GM23248 (cell line): ENCODE measurements at places on chromosomes 11 and 22. TPM values are rescaled to one million over a fixed set of nuclear protein-coding genes. Genes with fewer than 3 reads are reported as not detected.

DNA sequence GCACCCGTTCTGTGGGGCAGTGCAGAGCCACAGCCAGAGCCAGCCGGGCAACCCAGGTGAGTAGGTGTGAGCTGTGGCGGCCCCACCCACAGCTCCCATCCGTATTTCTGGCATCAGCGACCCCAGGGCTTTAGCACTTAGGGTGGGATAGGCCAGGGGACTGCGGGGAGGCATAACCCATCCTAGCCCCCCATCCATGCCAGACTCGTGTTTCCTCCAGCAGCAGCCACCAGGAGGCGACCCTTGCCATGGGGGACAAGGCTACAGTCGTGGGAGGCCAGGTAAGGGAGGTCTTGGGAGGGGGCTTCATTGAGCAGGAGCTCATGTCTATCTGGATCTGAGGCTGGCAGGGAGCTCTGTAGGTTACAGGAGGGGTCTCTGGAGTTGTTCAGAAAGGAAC, 873 bp downstream of the OTOG start:
- DNase-seq, result no peak
- no peak overlapping the region for H3K4me3 ChIP-seq
- H3K27me3 ChIP-seq, result peaks cover 16% of the 10 kb centered on the region; the same call in 1 of the 2 replicates
- H3K36me3 ChIP-seq, result no peaks in the 10 kb centered on the region

DNA sequence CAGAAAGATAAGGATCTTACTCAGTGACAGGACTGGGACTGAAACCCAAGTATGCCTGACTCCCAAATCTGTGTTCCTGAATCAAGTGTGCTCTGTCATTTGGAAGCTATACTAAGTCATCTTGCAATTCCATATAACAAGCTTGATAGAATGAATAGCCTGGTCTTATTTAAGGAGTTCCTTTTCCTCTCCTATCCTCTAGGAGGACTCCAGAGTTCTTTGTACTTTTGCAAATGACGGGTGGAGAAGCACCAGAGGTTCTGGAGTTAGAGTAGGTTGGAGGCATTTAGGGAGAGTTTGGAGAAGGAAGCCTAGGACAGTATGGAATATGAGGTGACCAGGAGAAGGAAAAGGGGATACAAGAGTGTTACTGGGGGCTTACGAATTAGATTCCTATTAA, 92.9 kb upstream of the RCN1 start:
- H3K4me3 ChIP-seq, result no peak overlapping the region
- peaks cover 32% of the 10 kb centered on the region for H3K27me3 ChIP-seq
- H3K36me3 ChIP-seq, result no peaks in the 10 kb centered on the region

DNA sequence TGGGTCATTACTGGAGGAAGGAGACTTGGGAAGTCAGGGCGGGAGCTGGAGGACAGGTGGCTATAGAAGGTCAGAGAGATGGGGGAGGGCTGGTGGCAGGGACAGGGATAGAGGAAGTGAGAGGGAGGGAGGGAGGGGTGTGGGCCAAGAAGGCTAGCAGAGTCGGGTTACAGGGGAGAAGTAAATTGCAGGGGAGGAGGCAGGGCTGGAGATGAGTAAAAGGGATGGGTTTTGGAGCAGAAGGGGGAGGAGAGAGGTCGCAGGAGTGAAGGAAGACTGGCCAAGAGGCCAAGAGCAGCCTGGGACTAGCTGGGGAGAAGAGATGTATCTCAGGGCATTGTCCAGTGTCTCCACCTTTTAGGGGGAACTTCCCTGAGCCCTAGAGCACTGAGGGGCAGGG, 33.0 kb downstream of the LRRC10B start:
- H3K4me1 ChIP-seq, result peaks cover 15% of the 10 kb centered on the region
- no peak overlapping the region for H3K4me3 ChIP-seq
- H3K36me3 ChIP-seq, result no peaks in the 10 kb centered on the region
- DNase-seq, result peak; percentile 74
- no peak overlapping the region for H3K27ac ChIP-seq

DNA sequence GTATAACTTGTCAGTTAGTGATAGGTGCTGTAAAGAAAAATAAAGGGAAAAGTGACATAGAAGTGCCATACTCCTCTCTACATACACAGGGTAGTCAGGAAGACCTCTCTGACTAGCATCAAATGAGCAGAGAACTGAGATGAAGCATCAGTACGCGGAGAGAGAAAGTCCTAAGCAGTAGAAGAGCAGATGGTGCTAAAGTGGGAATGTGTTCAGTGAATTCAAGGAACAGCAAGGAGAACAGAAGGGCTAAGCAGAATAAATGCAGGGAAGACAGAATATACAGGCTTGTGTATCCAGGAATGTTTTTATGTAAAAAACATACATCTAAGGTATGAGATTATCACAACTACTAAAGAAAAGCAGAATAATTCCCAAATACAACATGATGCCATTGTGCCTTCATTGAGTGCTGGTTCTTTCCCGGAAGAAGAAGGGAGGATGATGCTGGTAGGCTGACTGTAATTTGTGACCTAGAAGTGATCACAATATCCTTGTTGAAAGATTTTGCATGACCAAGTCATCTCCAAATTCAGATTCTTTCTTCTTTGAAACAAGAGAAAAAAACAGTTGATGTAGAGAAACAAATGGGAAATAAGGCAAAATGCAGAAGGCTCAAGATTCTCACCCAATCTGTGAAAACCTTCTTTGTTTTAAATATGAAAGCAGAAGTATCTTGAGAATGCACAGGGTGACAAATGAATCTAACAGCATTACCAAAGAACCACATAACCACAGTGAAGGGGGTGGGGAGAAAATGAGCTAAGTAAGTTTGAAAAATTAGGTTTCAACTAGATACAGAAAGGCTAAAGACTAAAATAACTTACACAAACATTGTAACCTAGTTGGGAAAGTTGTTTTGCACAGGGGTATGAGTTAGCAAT, 20.5 kb downstream of the MRE11 start:
- no peak overlapping the region for H3K27ac ChIP-seq
- no peak overlapping the region for H3K4me3 ChIP-seq
- H3K27me3 ChIP-seq, result no peaks in the 10 kb centered on the region

GRCh38 chr11:128713595-128713994, 19.7 kb downstream of the FLI1 start:
- peaks cover 86% of the 10 kb centered on the region for H3K4me1 ChIP-seq
- H3K27me3 ChIP-seq, result no peaks in the 10 kb centered on the region
- H3K27ac ChIP-seq, result no peak overlapping the region
- peak; percentile 47 for DNase-seq
- no peaks in the 10 kb centered on the region for H3K36me3 ChIP-seq

GRCh38 chr11:127392575-127392974, 392.0 kb upstream of the KIRREL3 start:
- no peak overlapping the region for H3K4me3 ChIP-seq
- no peak for DNase-seq
- no peaks in the 10 kb centered on the region for H3K36me3 ChIP-seq
- H3K27ac ChIP-seq, result no peak overlapping the region
- no peaks in the 10 kb centered on the region; the same call in 1 of the 2 replicates for H3K27me3 ChIP-seq
- H3K4me1 ChIP-seq, result no peaks in the 10 kb centered on the region

DNA sequence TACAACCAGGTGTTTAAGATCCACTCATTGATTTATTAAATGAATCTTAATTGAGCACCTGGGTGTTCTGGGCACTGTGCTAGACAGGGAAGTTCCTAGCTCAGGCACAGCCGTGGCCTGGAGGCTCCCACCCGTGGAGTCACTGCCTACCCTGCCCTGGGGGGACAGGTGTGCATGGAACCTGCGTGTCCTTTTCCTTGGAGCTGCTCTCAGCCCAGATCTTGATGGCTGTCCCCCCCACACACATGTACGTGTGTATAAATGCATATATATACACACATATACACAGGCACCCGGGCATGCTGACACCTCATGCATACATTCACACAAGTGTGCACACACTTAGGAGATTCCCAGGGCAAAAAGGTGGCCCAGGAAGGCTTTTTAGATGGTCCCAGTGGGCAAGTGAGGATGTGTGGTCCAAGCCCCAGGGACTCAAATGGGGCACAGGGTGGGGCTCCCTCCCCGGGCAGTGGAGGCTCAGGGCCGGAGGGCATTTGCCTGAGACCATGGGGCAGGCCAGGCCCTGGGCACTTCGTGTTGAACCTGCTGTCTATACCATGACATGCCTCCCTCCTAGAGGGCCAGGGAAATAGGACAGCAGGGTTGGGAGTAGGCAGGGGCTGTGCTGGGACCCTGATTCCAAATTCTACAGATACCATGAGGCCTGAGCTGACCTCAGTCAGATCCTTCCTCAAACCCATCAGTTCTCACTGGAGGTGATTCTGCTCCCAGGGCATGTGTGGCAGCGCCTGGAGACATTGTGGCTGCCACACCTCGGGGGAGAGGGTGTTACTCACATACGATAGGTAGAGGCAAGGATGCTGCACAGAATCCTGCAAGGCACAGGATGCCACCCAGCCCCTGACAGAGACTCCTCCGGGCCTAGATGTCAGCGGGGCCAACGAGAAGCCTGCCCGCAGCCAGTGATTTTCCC, 77.8 kb downstream of the BCR start:
- H3K4me3 ChIP-seq, result no peak overlapping the region
- no peaks in the 10 kb centered on the region for H3K36me3 ChIP-seq
- no peak for DNase-seq
- peak overlapping the region; percentile 43; the same call in 1 of the 2 replicates for H3K27ac ChIP-seq
- no peaks in the 10 kb centered on the region for H3K27me3 ChIP-seq

DNA sequence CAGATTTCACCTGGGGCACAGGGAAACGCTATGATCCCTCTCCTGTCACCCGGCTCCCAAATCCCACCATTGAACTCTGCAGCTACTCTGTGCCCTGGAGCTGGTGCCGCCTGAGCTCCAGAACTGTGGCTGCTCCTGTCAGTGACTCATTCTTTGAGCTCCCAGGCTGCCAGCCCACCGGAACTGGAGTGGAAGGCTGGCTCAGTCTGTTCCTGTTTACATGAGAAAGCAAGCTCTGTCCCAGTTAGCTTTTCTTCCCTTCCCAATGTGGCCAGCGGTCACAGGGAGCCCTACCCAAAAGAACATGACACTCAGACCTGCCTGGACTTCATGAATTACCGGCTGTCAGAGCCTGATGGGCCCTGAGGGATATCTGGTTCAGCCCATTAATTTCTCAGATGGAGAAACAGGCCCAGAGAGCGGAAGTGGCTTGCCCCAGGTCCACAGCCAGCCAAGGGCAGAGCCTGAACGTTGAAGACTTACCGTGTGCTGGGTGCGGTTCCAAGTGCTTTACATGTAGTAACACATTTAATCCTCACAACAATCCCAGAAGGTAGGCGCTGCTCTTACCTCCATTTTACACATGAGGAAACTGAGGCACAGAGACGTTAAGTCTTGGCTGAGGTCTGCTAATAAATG, 23.8 kb upstream of the IGSF22 start:
- no peaks in the 10 kb centered on the region for H3K27me3 ChIP-seq
- no peak overlapping the region for H3K4me3 ChIP-seq
- DNase-seq, result peak; percentile 85
- H3K4me1 ChIP-seq, result 0 out of 2 replicates have a peak, but pooled peaks cover 9% of the 10 kb centered on the region

DNA sequence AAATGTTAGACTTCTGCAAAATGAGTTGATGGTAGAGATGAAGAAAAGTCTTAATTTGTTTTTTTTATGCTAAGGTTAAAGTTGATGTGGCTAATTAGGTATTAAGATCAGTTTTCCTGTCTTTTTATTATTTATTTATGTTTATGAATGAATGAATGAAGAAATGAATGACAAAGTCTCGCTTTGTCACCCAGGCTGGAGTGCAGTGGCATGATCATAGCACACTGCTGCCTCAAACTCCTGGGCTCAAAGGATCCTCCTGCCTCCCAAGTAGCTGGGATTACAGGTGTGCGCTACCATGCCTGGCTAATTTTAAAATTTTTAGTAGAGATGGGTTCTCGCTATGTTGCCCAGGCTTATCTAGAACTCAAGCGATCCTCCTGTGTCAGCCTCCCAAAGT, 29.2 kb downstream of the MTMR3 start:
- H3K4me3 ChIP-seq, result no peak overlapping the region
- H3K4me1 ChIP-seq, result peaks cover 60% of the 10 kb centered on the region
- no peaks in the 10 kb centered on the region for H3K36me3 ChIP-seq
- no peaks in the 10 kb centered on the region for H3K27me3 ChIP-seq
- DNase-seq, result no peak
- no peak overlapping the region for H3K27ac ChIP-seq

DNA sequence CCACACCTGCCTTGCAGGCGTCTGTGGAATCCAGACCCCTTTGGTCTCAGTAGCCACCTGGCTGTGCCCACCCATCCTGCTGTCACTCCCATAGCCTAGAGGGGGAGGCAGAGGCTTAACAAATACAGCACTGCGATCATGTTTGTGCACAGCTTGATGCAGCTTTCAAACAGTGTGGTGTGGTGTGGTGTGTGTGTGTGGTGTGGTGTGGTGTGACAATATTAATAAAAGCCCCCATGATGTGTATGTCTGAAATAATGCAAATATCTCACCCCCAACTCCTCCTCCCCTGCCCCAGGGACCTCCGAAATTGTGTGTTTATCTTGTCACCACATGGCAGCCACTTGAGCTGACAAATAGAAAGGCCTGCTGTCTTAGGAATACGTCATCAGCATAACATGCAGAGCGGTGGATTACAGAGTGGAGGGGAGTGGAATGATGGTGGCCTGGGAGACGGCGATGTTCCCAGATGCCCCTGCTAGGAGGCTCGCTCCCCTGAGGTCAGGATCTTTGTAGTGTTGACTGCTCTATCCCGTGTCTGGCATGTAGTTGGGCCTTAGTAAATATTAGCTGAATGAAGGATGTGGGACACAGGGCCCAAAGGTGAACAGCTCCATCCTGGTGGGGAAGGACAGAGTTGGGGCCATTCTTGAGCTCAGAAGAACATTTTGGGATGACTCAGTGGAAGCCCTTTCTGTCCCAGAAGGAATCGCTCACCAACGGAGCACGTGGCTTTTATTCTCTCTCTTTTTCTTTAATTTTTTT, 2.8 kb downstream of the PDXP start:
- H3K36me3 ChIP-seq, result no peaks in the 10 kb centered on the region
- peaks cover 35% of the 10 kb centered on the region for H3K4me1 ChIP-seq
- DNase-seq, result peak; percentile 85
- H3K4me3 ChIP-seq, result peak overlapping the region; percentile 5; the same call in 1 of the 2 replicates
- H3K27ac ChIP-seq, result peak overlapping the region; percentile 74

DNA sequence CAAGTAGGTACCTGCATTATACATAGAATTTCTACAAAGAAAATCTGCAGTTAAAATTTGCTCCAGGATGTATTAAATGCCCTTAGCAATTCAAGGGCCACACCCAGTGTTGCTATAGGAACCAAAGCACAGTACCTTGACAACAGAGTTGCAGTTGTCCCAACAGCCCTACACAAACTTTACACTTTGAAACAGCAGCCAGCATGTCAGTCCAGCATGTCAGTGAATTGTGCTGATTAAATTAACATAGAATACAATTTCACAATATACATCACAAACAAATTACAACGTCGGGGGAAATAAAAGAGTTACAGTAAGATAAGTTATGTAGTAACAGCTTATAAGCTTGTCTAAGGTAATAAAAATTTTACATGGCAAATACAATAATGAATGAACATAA, 389.2 kb downstream of the SOX6 start:
- H3K27ac ChIP-seq, result no peak overlapping the region
- no peaks in the 10 kb centered on the region for H3K27me3 ChIP-seq
- DNase-seq, result no peak
- H3K36me3 ChIP-seq, result no peaks in the 10 kb centered on the region

- no peaks in the 10 kb centered on the region for H3K4me1 ChIP-seq
- no peak overlapping the region for H3K27ac ChIP-seq
- DNase-seq, result no peak
- H3K4me3 ChIP-seq, result no peak overlapping the region
- H3K36me3 ChIP-seq, result no peaks in the 10 kb centered on the region
Observed at GRCh38 chr22:35114131-35114980, 48.4 kb downstream of the ISX start.

- H3K4me3 ChIP-seq, result peak overlapping the region; percentile 84
- peak; percentile 86 for DNase-seq
- H3K27ac ChIP-seq, result peak overlapping the region; percentile 79
- H3K4me1 ChIP-seq, result peaks cover 17% of the 10 kb centered on the region; the same call in 1 of the 2 replicates
- H3K36me3 ChIP-seq, result no peaks in the 10 kb centered on the region
Observed at GRCh38 chr11:60915248-60915914, 1.4 kb downstream of the TMEM109 start.

PARVG gene
- not detected in 2 replicates for total RNA-seq

RABL2B gene
- total RNA-seq, result 18.4 and 21.6 TPM in 2 replicates

PPFIA1 gene
- total RNA-seq, result 30.2 and 36.9 TPM in 2 replicates

CRACR2B gene
- 0.38 and 2.3 TPM in 2 replicates for total RNA-seq

OLFML1 gene
- 0.32 TPM in 1 of 2 replicates, not detected in the other for total RNA-seq

ABTB2 gene
- 9.9 and 12.4 TPM in 2 replicates for total RNA-seq

VSIG10L2 gene
- total RNA-seq, result not detected in 2 replicates
